ENCODE measurements at places on chromosomes 5 and 9.

DNA sequence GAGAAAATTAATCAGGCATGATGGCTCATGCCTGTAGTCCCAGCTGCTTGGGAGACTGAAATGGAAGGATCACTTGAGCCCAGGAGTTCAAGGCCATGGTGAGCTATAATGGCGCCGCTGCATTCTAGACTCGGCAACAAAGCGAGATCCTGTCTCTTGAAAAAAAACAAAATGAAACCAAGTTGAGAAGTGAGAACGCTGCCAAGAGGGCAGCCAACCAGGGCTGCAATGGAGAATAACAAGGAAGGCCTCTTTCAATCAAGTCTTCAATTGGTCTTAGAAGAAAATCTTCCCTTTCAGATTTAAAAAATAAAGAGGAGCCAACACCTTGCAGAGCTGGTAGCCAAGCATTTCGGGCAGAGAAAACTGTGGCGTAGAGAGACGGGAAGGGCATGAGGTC, 14.7 kb downstream of the KIAA1958 start:
- DNase-seq = no peak

DNA sequence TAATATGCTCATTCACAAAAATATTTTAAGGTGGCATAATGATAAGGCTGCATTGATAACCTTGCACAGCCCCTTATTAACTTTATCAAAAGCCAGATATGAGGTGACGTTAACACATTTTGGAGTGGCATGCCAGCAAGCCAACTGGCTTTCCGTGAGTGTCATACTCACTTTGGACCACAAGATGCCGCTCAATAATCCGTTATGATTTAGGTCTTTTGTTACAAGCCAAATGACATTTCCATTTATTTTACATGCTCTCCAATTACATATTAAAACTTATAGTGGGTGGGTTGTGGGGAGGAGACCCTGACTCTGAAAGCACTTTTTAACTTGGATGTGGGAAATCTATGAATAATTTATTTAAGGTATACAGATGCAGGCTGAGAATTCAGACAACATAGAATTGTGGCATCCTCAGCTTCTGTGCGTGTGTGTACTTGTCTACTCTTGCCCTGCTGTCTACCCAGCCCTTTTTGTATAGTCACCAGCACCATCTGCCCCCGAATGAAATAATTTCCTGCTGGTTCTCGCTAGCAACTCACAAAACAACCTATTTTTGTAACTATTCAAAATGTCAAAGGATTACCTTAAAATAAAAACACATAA, 305.1 kb downstream of the PSAT1 start:
- no peak for DNase-seq

DNA sequence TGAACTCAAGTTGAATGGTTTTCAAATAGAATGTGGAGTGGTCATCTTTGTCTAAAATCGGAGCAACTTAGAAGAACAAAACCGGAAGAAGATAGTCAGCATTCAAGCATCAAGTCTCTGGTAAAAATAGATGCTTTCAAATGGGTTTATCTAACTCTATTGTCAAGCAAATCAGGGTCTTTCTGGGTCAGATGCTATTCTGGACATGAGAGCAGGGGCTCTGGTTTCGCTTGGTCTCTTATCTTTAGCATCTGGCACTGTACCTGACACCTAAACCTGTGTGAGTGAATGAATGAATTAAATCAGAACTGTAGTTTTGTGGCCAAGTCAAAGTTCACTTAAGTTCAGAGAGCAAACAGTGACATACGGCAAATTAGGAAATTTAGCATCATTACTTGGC, 173.5 kb downstream of the SLIT3 start:
- no peak for DNase-seq

- DNase-seq = no peak
Measured at GRCh38 chr5:139155333-139155732, 42.8 kb downstream of the SIL1 start.

GRCh38 chr5:173981185-173981761, 7.7 kb upstream of the C5orf47 start:
- DNase-seq = no peak

DNA sequence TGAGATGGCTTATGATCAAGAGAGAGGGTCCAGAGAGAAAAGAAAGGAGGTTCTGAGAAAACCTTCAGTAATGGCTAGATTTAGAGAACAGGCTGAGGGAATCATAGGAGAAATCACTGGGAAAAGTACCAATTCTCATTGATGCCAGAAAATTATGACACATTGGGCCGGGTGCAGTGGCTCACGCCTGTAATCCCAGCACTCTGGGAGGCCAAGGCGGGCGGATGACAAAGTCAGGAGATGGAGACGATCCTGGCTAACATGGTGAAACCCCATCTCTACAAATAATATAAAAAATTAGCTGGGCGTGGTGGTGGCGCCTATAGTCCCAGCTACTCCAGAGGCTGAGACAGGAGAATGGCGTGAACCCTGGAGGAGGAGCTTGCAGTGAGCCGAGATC, 29.5 kb upstream of the PLIN2 start:
- no peak for DNase-seq

- DNase-seq = no peak
Measured at GRCh38 chr9:37429441-37430285, 7.2 kb downstream of the GRHPR start.

GRCh38 chr9:76245518-76245917, 148.7 kb downstream of the RFK start:
- no peak for DNase-seq

GRCh38 chr5:173123416-173123815, 20.9 kb upstream of the BNIP1 start:
- DNase-seq = no peak

DNA sequence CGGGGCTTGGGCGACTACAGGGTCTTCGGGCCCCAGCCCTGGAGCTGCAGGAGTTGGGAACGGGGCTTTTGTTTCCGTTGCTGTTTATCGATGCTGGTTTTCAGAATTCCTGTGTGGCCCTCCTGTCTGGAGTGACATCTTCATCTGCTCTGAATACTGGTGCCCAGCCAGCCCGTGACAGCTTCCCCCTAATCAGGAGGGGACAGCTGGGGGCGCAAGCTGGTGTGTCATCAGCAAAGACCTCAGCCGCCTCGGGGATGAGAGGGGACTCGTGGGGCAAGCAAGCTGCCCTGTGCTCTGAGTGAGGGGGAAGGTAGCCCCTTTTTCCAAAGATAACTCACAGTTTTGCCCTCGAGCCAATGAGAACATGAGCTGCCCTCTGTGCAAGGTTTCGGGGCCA, 110.7 kb downstream of the RXRA start:
- no peak for DNase-seq

GRCh38 chr5:124922255-124922975, 176.0 kb upstream of the ZNF608 start:
- no peak for DNase-seq

DNA sequence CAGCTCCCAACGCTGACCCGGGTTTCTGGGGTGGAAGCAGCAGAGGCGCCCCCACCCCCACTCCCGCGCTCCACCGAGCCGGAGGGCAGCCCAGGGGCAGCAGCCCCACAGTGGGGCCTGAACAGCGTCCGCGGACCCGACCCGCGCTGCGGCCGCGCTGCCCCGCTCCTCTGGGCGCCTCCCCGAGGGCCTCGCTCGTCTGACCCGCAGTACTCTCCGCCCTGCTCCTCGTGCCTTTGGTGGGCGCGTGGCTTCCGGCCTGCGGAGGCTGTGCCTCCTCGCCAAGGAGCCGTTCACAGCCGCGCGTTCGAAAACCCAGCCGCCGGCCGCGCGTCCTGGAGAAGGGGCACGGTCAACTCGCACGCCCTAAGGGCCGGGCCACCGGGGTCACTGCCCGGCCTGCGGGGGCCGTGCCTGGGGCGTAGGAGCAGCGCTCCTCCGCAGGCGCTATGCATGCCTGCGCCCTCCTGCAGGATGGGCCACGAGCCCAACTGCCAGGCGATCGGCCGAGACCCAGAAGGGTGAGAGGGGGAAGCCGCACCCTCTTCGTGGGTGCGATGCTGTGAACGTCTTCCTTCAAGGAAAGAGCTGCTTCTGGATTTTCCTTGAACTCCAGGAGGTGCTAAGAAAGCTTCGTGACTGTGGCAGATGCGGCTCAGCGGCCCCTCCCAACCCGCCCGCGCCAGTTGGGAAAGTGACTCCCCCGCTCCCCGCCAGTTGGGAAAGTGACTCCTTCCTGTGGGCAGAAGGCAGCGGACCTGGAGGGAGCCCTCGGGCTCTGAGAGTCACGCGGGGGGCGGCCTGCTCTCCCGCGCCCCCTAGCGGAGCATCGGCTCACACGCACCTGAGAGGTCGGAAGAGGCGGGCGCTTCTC, 82.7 kb downstream of the HSD17B3 start:
- DNase-seq = no peak

- no peak for DNase-seq
Measured at GRCh38 chr5:156527611-156528010, 200.6 kb downstream of the SGCD start.

- no peak for DNase-seq
Measured at GRCh38 chr5:39542511-39543285, 117.9 kb upstream of the DAB2 start.

GRCh38 chr5:38845526-38846378, at the start of gene OSMR:
TSS of gene OSMR (plus strand) at chr5:38846012. CDS start at chr5:38869045, 23,033 bp downstream.
- no peak for DNase-seq

GRCh38 chr9:36063804-36064447, 27.2 kb downstream of the RECK start:
- DNase-seq = no peak

GRCh38 chr9:33506626-33507370, 17.3 kb upstream of the ANKRD18B start:
- no peak for DNase-seq

DNA sequence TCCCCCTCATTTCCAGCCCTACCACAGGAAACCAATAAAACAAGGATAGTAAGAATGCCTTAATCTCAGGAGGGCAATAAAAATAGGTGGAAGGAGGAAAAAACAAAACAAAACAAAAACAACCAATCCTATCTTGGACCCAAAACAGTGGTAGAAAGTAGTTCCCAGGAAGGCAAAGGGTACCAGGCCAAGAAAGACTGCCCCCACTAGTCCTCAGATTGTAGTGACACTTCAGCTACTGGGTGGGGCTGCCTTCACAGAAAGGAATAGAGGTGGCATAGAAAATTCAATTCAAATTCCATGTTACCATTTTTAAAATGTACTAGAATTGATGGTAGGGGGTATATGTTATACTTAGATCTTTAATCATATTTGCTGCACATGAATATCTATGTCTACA, 59.3 kb downstream of the DPYSL3 start:
- no peak for DNase-seq

GRCh38 chr9:134957165-134957944, 39.6 kb upstream of the FCN1 start:
- DNase-seq = no peak

GRCh38 chr9:129343424-129344375, 165.6 kb upstream of the IER5L start:
- no peak for DNase-seq

GRCh38 chr5:32249668-32250067, 63.1 kb downstream of the MTMR12 start:
- DNase-seq = no peak

DNA sequence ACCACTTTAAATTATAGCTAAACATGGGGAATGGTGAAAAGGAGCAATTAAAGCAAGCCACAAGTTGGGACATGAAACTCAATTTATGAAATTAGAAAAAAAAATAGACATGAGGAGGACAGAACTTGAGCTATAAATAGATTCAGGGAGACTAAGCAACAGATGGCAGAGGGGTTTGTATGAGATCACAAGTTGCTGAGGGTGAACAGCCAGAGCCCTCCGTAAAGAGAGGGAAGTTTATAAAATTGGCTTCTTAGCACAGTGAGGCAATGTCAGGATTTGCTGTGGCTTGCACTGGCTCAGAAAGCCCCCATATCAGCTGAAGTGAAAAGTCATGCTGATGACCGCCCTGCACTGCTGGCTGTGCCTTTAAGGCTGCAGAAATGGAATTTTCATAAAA, 443.4 kb upstream of the CD180 start:
- no peak for DNase-seq

- DNase-seq = no peak
Measured at GRCh38 chr5:124045412-124045811, 533.4 kb downstream of the CSNK1G3 start.

DNA sequence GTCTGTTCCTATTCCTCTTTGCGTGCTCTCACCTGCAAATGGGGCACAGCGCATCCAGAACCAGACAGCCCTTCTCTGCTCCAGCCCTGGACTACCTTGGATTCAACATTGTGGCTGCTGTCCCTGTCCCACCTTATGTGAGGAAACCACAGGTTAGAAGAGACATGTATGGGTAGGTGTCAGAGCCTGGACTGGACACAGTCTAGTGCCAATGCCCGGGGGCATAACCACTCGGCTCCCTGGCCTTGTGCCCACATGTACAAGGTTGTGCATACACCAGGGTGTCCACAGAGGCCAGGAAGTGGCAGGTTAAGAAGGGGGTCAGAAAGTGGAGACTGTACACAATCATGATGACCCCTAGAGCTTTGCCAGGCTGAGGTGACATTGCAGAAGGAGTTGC, 22.1 kb upstream of the BRD3 start:
- DNase-seq = no peak

- DNase-seq = no peak
Measured at GRCh38 chr5:81728301-81728700, 22.6 kb downstream of the SSBP2 start.

- peak; percentile 84 for DNase-seq
Measured at GRCh38 chr5:71887680-71888079, 168.6 kb downstream of the CARTPT start.

DNA sequence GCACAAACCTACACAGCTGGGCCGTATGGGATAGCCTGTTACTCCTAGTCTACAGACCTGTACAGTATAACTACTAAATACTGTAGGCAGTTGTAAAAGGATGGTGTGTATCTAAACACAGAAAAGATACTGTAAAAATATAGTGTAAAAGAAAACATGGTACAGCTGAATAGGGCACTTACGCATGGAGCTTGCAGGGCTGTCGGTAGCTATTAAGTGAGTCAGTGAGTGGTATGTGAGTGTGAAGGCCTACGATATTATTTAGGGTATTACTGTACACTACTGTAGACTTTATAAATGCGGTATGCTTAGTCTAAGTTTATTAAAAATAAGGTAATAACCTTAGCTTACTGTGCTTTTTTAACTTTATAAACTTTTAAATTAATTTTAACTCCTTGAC, 1.2 kb downstream of the ZCCHC9 start:
- DNase-seq = no peak

- DNase-seq = no peak
Measured at GRCh38 chr9:128310461-128310860, 11.8 kb downstream of the TRUB2 start.

GRCh38 chr5:178198706-178199105, 5.6 kb upstream of the HNRNPAB start:
- DNase-seq = no peak

DNA sequence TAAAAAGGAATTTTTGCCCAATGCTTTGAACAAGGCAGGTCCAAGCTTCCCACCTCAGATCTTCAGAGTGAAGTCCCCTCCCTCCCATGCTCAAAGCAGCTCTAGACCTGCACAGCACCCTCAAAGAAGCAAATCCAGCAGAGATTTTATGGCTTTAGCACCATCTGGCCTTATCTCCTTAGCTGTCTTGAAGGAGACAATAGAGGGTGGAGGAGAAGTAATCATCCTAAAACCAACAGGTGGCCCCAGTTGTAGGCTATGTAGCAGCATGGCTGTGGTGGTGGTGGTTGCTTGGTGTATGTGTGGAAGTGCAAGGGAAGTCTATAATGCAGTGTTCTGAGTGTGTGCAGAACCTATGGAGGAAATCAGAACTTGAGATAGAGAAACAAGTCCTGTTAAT, 140.1 kb downstream of the GRIA1 start:
- DNase-seq = no peak

- DNase-seq = no peak
Measured at GRCh38 chr9:105883847-105884246, 189.5 kb downstream of the TMEM38B start.

- DNase-seq = no peak
Measured at GRCh38 chr5:147223948-147224791, 10.7 kb upstream of the STK32A start.
